ENCODE measurements at places on chromosomes 13 and 19. TPM values are rescaled to one million over a fixed set of nuclear protein-coding genes. Genes with fewer than 3 reads are reported as not detected.

DNA sequence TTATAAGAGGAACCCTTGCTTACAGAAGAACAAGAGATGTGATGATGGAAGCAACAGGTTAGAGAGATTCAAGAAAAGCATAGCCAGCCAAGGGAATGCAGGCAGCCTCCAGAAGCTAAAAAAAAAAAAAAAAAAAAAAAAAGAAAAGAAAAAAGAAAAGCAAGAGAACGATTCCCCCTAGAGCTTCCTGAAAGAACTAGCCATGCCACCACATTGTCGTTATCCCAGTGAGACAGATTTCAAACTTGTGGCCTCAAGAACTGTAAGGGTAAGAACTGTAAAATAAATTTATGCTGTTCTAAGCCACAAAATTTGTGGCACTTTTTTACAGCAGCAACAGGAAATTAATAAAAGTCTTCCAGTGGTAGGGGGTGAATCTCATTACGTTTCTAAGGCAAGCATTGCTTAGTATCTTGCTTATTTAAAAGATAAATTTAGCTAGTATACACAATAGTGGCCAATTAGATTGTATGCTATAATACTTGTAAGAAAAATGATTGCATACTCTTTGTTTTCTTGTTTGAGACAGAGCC is 21.8 kb downstream of the RFXAP start:
- DNase-seq, result no peak

- DNase-seq, result no peak
These were observed 256.5 kb downstream of the UQCRFS1 start for GRCh38 chr19:28956421-28956820.

- no peak for DNase-seq
These were observed 50.1 kb upstream of the FREM2 start for GRCh38 chr13:38636761-38637160.

- no peak for DNase-seq
These were observed 108.6 kb downstream of the COL4A2 start for GRCh38 chr13:110415669-110416068.

- no peak for DNase-seq
These were observed 2.6 kb downstream of the GTF2F2 start for GRCh38 chr13:45122941-45123340.

The C1QTNF9 gene
- not detected for total RNA-seq

GRCh38 chr13:34862716-34863115 is 79.4 kb upstream of the NBEA start:
- no peak for DNase-seq

GRCh38 chr19:12092065-12092867 is 27.7 kb downstream of the ZNF844 start:
- peak; percentile 66 for DNase-seq

GRCh38 chr13:31168166-31168565 is 6.5 kb upstream of the HSPH1 start:
- DNase-seq, result no peak

GRCh38 chr13:98549006-98549727 is 27.7 kb downstream of the STK24 start:
- no peak for DNase-seq

The KLF5 gene
- total RNA-seq, result 0.42 TPM

GRCh38 chr19:2804156-2805004 is 15.3 kb upstream of the ZNF554 start:
- DNase-seq, result no peak

DNA sequence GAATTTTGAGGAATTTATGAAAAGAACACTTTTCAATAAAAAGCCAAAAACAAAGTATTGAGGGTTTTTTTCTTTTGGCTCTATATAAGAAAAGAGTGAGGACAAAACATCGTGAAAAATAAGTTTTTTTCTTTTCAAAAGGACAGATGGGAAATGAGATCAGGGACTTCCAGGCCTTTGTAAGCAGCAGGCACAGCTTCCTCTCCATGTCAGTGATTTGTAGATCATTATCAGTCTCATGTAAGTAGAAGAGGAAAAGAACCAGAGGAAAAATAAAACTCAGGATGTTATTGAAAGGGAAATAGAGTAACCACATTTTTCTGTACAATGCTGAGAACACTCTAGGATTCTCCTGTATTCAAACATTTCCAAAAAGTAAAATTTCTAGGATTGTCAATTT is 29.9 kb downstream of the DOCK9 start:
- DNase-seq, result peak; percentile 57

The RASGRP4 gene
- not detected for total RNA-seq

The LGALS14 gene
- total RNA-seq, result not detected

GRCh38 chr13:93818345-93818744 is 591.7 kb downstream of the GPC6 start:
- DNase-seq, result no peak

DNA sequence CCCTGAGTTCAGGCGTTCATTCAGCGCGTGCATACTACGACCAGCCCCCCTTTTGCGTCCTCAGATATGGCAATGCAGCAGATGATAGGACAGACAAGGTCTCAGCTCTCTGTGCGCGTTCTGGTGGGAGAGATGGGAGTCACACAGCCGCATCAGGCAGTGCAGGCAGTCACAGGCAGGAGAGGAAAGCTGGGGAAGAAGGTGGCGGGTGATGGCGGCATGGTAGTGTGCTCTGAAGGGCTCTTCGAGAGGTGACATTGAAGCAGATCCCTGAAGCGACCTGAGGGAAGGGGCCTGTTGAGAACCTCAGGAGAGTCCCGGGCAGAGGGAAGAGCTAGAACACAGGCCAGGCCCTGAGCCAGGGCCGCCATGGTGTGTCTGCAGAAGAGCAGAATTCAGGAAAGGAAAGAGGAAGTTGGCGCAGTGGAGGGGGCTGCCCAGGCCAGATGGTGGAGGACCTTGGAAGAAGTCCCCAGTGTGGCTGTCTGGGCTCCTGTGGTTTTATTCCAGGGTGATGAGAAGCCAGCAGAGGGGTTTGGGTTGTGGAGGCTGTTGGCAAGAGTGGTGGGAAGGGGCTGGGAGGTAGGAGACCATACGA is 3.5 kb downstream of the USF2 start:
- DNase-seq, result no peak

The CACNG7 gene
- total RNA-seq, result 0.04 TPM

DNA sequence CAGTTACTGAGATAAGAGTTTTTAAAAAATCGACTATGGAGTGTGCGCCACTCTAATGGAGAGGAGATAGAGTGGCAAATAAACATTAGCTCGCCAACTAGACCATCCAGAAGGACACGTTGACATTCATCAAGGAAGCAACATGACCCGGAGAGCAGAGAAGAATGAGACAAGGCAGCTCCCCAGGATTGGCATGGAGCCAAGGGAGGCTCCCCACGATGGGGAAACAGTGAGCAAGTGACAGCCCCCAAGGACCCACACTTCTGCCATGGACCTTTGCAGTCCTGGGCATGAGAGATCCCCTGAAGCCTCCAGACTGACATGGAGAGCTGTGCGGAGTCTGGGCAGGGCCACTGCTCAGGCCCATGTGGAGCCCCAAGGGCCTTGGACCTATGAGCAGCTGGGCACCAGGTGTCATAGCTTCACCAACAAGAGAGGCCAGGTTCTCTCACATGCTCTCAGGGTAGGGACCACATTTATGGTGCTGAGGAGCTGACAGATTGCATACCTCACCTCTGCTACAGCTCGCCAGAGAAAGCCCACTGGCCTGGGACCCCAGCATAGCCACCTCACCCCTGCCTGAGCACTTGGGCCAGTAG is 6.7 kb downstream of the SIGLEC6 start:
- no peak for DNase-seq

GRCh38 chr19:10104130-10104513 is 1.6 kb upstream of the ANGPTL6 start:
- no peak for DNase-seq

- no peak for DNase-seq
These were observed 4.3 kb downstream of the KLF2 start for GRCh38 chr19:16328824-16329482.

The SLAIN1 gene
- 9.2 TPM for total RNA-seq

- no peak for DNase-seq
These were observed 38.7 kb upstream of the FLT1 start for GRCh38 chr13:28533441-28534166.

GRCh38 chr19:13861392-13861713 is 15.6 kb upstream of the NANOS3 start:
- no peak for DNase-seq

DNA sequence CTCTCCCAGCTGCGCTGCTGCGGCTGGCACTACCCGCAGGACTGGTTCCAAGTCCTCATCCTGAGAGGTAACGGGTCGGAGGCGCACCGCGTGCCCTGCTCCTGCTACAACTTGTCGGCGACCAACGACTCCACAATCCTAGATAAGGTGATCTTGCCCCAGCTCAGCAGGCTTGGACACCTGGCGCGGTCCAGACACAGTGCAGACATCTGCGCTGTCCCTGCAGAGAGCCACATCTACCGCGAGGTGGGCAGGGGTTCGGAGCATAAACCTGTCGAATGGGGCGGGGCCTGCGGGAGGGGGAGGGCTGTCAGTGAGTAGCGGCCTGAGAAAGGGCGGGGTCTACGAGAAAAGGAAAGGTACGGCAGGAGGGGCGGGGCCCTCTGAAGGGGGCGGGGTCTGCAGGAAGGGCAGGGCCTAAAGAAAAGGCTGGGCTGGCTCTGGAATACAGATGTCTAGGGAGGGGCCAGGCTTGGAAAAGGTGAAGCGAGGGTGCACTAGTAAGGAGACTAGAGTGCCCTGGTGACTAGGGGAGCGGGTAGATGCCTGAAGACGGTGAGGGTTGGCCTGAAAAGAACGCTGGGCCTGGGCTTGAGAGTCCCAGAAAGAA is 3.6 kb downstream of the CD37 start:
- no peak for DNase-seq

The CDC34 gene
- 108 TPM for total RNA-seq

The ZNF99 gene
- not detected for total RNA-seq

DNA sequence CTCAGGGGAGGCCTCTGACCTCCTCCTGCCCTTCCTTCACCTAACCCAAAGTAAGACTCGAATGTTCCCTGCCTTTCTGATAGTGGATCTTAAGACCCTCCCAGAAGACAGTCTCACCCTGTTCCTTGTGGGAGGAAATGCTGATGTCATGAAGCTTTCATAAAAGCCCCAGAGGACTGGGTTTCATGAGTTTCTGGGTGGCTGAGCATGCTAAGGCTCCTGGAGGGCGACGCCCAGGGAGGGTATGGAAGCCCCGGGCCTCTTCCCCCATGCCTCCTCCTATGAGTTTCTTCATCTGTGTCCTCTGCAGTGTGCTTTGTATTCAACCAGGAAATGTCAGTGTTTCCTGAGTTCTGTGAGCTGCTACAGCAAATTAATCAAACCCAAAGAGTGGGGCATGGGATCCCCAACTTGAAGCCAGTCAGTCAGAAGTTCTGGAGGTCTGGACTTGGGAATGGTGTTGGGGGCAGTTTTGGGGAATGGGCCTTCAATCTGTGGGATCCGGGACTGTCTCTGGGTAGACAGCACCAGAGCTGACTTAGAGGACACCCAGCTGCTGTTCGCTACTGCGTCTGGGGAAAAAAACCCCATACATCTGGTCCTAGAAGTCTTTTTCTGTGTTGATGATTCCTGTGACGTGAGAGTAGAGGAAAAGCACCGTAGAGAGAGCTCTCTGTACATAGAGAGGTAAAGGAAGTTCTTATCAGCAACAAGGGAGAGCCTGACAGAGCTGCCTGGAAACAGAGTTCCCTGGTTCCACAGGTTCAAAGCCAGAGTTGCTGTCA is 2.0 kb upstream of the LILRB2 start:
- DNase-seq, result no peak

DNA sequence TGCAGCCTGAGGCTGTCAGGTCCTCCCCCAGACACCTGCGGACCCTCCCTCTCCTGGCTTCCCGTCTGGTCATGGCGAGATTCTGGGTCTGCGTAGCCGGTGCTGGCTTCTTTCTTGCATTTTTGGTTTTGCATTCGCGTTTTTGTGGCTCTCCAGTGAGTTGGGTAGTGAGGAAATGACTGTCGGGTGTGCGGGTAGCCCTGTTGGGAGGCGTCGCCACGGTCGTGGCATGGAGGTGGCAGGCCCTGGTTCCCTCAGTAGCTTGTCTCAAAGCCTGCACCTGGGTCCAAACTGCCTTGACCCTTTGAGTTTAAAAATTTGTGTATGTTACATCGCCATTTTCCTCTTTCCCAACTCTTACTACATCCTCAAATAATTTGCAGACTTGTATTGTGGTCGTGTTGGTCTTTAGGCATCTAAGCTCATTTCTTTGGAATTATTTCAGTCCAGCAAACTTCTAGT is 344 bp downstream of the NHLRC3 start:
- no peak for DNase-seq

The ZNF541 gene
- total RNA-seq, result not detected

The ZNF66 gene
- 2.5 TPM for total RNA-seq

The CASP14 gene
- total RNA-seq, result not detected

The ZNF154 gene
- total RNA-seq, result 6.0 TPM

- no peak for DNase-seq
These were observed 1.9 kb upstream of the C1QTNF9 start for GRCh38 chr13:24307211-24308067.

- peak; percentile 44 for DNase-seq
These were observed 22.1 kb downstream of the LATS2 start for GRCh38 chr13:21039097-21039800.

All from pulmonary artery endothelial cell (primary cell).